Activated naive CD4-positive, alpha-beta T cell treated with anti-CD3 and anti-CD28 coated beads, Interleukin-2, amount 10 ng/mL, durations not matched to agents 7 days and 5 days (primary cell): ENCODE measurements at places on chromosomes 4 and X.

- no peak for DNase-seq
Observed at GRCh38 chr4:183638436-183638835, 20.5 kb downstream of the RWDD4 start.

DNA sequence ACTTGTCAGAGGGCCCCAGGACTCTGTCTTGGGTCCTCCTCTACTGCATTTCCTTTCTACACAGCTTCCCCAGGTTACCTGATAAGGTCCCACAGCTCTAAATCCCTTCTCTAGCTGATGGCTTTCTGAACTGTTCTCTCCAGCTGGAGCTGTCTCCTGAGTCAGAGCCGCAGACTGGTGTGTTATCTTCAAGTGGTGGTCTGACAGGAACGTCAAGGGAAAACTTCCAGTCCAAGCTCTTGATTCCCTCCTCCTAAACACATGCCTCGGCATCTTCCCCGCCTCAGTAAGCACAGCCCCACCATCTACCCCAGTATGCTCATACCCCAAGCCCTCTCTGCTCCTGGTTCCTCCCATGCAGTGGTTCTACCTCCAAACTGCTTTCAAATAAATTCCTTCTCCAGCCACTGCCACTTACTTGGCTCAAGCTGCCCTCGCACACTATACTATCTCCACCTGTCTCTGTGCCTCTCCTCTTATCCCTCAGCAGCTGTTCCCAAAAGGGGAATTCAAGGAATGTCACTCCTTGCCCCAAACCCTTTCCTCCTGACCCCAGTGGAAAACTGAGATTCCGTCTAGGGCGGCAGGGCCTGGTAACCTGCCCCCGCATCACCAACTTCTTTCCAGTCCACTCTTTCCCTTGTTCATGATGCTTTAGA lies 17.2 kb upstream of the CENPU start:
- no peak for DNase-seq

DNA sequence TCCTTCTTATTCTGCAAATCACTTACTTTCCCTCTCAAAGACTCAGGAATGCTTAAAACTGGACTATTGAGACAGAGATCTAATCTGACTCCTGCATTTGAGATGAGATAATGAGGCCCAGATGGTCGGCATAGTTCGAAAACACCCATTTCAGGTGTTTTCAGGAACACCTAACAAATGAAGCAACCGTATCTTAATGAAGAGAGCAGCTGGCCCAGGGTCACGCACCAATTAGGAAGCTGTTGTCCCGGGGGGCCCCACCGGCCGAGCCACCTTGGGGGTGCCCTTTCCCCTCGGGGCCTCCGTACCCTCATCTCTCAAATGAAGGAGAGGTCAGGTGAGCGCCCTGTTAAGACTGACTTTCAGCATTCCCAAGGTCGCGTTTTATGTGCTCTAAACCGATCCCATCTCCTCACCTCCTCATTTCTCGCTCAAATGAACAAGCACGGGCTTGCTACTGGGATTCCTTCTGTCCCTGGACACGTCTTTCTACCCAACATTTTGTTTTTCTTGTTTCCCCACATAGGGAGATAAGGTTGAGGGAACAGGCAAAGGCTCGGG lies 824 bp downstream of the LRPAP1 start:
- no peak for DNase-seq

GRCh38 chrX:43562372-43562771 lies 93.7 kb upstream of the MAOA start:
- DNase-seq = no peak

DNA sequence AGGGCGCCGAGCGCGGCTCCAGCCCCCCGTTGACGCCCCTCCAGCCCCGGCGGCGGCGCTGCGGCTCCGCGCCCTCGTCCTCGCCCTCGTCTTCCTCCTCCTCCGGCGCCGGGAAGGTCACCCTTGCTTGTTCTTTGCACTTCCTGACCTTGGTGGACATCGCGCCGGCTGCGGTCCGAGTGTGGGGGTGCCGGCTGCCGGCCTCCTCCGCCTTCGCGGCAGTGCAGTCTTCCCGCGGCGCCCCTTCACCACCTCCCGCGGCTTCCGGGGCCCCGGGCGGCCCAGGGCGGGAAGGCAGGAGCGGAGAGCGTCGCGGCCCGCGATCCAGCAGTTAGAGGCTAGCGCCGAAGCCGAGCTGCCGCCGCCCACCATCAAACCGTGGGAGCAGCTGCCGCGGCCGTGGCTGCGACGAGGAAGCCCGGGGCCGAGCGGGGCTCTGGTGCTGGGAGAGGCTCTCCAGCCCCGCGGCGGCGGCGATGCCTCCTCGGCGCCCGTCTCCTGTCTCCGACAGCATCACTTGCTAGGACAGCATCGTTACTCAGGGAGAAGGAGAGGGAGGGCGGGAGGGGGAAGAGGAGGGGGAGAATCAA lies at the start of gene TRPC3:
TSS of gene TRPC3 (minus strand) at position 540 of the 590 bp plus-strand sequence. CDS start at position 160, 380 bp downstream.
- peak; percentile 50 for DNase-seq

DNA sequence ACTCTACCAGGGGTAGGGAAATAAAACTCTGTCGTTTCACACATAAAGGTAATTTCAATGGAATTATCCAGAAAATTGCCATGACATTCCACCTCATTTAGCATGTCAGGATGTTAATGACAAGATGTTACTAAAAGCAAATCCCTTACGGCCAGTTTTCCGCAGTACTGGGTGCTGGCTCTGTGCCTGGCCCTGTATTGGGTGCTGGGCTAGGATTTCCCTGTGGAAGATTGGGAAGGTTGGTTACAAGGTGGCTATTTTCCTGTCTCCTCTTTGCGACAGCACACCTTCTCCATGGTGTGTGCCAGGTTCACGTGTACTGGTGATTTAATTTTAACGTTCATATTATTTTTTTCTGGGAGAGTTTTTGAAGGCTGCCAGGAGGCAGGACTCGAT lies 13.1 kb downstream of the KLKB1 start:
- no peak for DNase-seq

DNA sequence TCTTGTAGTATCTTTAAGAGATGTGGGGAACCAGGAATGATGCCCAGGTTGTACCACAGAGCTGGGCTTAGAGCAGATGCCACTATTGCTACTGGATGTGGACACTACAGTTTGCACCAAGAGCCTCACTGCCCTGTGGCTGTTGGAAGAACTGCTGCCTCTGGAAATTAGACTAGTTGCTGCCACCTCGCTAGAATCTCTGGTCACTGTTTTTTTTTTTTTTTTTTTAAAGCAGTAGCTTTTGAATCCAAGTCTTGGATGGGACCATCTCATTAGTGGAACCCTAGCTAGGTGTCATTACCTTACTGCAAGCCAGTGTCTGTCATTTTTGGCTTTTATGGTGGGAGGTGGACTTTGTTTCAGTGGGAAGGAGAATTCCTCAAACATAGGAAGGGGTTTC lies 105.5 kb downstream of the ARHGAP10 start:
- no peak for DNase-seq

- no peak for DNase-seq
Observed at GRCh38 chr4:103292959-103293358, 94.8 kb upstream of the CENPE start.

DNA sequence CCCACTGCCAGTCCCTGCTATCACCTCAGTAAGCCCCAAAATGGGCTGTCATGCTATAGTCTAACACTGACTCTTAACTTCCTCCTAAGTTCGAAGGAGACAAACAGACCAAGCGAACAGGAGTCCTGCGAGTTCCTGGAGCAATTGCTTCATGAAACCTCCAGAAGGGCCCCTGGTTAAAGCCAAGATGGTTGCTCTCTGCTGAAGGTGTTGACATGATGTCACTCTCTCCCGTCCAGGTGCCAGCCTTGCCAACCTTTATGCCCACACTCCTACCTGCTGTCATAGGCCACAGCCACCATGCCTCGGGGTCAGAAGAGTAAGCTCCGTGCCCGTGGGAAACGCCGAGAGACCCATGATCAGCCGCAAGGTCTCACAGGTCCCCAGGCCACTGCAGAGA lies at the start of gene MAGEB6B:
TSS of gene MAGEB6B (plus strand) at position 301 of the 400 bp plus-strand sequence. CDS start at position 301, 0 bp downstream.
- DNase-seq = no peak

- DNase-seq = no peak
Observed at GRCh38 chrX:44795945-44796450, 47.8 kb upstream of the DUSP21 start.

DNA sequence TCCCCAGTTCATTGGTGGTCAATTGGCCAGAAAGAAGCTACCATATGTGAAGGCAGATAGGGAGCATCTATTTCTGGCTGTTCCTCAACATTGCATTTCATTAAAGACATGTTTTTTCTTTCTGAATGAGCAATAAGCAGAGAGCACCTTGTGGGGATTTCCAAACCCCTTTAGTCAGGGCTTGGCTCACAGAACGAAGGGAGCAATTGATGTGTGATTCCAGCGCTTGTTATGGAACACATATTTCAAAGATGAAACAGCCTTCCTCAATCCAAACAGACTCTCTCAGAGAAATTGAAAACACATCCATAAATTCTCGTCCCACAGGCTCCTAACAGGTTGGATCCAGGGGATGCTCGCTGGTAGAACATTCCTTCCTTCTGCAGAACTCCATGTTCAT lies 84.1 kb downstream of the CLCN4 start:
- DNase-seq = no peak

DNA sequence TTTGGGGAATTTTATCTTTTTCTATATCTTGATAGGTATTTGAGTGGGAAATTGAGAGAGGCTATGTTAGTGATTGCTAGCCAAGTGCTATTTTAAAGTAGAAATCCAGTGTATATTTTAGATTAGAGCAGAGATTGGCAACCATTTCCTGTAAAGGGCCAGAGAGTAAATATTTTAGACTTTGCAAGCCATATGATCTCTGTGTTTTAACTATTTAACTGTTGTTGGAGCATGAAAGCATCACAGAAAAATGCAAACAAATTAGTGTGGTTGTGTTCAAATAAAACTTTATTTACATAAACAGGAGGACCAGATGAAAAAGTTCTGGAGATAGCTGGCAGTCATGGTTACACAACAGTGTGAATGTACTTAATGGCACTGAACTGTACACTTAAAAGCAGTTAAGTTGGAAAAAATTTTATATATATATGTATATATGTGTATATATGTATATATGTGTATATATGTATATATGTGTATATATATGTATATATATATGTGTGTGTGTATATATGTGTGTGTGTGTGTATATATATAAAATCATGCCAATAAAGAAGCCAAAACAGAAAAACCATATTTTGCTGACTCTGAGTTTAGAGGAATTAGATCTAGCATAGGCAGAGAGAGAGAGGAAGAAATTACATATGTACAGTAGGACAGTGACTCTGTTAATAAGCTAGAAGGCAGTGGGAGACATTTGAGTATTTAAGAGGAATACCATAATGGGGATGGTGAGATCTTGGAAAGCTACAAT lies 83.4 kb downstream of the TMEM164 start:
- DNase-seq = no peak

DNA sequence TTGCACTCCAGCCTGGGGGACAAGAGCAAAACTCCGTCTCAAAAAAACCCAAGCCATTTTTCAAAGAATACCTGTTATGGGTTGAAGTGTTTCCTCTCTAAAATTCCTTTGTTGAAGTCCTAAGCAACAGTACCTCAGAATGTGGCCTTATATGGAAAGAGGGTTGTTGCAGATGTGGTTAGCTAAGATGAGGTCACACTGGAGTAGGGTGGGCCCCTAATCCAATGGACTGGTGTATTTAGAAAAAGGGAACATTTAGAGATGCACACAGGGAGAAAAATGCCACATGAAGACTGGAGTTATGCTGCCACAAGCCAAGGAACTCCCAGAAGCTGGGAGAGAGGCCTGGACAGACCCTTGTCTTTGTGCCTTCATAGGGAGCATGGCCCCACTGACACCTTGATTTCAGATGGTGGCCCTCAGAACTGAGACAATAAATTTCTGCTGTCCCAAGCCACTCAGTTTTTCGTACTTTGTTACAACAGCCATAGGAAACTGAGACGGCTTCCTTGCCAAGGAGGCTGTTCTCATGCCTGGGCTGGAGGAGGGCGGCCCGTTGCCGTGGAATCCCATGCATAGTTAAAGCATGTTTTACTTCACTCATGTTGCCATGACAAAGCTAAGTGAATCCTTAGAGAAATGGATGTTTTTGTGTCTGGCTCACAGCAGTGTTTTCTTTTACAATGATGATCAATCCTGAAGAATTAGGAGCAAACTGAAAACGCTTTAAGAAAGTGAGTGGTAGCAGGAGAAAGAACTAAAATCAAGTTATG lies 16.5 kb downstream of the TRAPPC2 start:
- no peak for DNase-seq

GRCh38 chr4:110770353-110770752 lies 147.5 kb upstream of the PITX2 start:
- no peak for DNase-seq

GRCh38 chrX:130330706-130331105 lies 9.0 kb upstream of the SLC25A14 start:
- peak; percentile 54 for DNase-seq

- no peak for DNase-seq
Observed at GRCh38 chr4:186698028-186698427, 25.6 kb downstream of the FAT1 start.

- DNase-seq = no peak
Observed at GRCh38 chr4:153465140-153465539, 1.0 kb upstream of the TMEM131L start.

GRCh38 chr4:80216100-80216761 lies 18.9 kb downstream of the PRDM8 start:
- no peak for DNase-seq

DNA sequence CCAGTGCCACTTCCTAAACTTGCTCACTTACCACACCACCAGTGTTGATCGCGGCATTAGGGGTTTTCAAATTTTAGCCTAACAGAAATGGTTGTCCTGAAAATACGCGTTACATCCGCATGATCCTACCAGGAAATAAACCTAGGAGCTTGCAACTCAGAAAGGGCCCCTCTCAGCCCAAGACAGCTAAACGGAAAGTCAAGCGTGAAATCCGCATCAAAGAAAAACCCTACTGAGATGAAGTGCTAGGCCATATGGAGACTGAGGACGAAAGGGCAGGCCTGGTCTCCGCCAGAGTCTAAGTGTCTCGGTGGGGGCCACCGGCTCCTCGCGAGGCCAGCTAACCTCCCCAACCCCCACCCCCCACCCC lies 626 bp downstream of the YTHDC1 start:
- DNase-seq = peak; percentile 38

- no peak for DNase-seq
Observed at GRCh38 chr4:108184453-108185049, 15.8 kb upstream of the LEF1 start.

GRCh38 chrX:124263743-124264142 lies 68.7 kb upstream of the TEX13D start:
- DNase-seq = no peak

DNA sequence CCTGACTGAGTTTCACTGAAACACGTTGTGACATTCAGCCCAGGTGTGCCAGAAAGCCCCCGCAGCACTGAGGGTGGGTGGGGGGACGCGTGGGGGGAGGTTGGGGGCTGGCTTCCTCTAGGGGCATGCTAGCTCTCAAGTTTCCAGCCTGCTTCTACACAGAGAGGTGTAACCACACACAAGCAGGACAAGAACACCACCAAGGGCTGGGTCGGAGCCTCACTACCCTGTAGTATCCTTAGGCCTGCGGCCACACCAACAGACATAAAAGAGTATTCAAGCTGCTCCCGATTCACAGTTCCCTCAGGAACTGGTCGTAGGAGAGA lies 1.8 kb downstream of the USP46 start:
- no peak for DNase-seq

- no peak for DNase-seq
Observed at GRCh38 chr4:156924774-156925315, 46.8 kb downstream of the PDGFC start.

GRCh38 chr4:68272380-68272779 lies 26.9 kb upstream of the TMPRSS11B start:
- no peak for DNase-seq
